ENCODE measurements at places on chromosomes 4 and X. TPM values are rescaled to one million over a fixed set of nuclear protein-coding genes. Genes with fewer than 3 reads are reported as not detected.

DNA sequence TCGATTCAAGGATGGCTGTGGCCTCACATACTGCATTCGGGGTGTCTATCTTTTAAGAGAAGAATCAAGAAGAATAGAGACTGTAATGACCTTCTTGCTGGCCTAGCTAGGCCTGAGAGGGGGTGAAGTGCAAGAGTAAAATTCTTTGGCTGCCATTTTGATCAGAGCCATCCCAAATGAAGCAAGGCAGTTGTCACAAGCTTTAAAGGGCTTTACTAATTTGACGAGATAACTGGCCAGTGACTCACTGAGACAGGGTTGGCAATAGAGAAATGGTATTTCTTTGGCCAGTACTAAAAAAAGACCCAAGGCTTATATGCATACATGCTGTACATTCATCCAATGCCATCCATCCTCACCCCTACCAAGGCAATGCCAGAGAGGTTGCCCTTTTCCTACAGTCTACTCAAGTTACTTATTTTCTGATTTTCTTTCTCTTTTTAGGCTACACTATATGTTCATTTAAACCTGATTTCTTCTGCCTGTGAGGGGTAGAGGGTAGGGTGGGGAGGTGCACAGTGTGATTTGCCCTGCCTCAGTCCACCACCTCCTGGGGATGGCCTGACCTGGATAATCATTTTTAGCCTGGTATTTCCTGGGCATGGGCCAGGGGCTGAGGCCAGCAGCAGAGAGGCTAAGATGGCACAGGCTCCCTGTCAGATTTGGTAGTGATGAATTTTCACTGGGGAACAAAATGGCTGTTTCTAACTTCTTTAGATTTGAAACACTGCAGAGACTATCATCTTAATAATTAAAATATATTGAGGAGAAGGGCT is 32.2 kb downstream of the ATG4A start:
- DNase-seq = no peak

DNA sequence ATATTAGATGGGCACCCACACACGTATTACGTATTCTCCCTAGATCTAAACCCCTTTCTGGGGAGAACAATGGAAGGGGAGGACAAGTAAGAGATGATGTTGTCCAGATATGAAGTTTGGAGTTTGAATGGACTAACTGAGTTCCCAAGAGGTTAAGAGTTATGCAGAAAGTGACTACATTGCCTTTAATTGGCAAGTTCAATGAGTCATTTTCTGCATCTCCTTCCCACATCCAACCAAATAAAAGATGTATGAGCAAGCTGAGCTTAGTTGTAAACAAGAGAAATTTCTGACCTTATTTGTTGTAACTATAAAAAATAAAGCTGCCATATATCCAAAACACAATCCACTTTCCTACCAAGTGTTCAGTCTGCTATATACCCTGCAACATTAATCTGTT is 50.5 kb downstream of the TIGD2 start:
- DNase-seq = no peak

- no peak for DNase-seq
These were observed 56.2 kb downstream of the TRIML1 start for GRCh38 chr4:188195389-188195985.

DNA sequence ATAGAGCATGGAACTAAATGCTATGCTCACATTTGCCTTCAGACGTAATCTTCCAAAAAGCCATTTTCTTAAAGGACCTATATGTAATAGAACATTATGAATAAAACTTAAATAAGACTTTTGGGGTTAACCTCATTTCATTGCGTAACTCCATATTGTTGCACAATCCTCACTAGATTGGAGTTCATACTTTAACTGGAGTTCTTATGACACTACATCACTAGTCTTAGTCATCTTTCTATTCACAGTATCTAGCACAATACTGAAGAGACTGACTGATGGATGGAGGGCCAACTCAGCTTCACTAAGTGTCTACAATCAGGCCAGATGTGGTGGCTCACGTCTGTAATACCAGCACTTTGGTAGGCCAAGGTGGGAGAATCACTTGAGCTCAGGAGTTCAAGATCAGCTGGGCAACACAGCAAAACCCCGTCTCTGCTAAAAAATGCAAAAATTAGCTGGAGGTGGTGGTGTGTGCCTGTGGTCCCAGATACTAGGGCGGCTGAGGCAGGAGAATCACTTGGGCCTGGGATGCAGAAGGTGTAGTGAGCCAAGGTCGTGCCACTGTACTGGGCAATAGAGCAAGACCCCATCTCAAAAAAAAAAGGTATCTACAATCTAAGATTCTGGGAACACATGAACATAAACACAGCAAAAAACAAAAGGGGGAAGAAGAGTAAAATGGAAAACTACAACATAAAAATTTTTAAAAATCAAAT is 80.8 kb upstream of the MAB21L2 start:
- no peak for DNase-seq

- DNase-seq = no peak
These were observed 2349.0 kb upstream of the TENM3 start for GRCh38 chr4:179894066-179894778.

DNA sequence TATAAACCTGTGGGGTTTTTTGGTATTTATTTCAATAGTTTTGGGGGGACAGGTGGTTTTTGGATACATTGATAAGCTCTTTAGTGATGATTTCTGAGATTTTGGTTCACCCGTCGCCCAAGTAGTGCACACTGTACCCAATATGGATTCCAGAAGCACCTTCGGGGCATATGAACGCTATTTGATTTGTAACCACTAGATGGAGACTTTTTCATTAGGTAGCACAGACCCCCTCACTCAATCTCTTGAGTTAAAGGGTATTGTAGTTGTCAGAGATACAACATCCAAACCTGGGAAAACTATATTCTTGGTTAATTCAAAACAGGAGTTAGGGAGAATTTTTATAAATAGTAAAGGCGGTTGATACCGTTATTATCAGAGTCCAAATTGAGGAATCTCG is 79.8 kb downstream of the SPANXN3 start:
- DNase-seq = no peak

- no peak for DNase-seq
These were observed 93.5 kb upstream of the GALNTL6 start for GRCh38 chr4:171719691-171720090.

- no peak for DNase-seq
These were observed 65.3 kb downstream of the TENT5D start for GRCh38 chrX:80485543-80485942.

GRCh38 chr4:87529187-87529586 is at the start of gene SPARCL1:
TSS of gene SPARCL1 (minus strand) at chr4:87529376. CDS start at chr4:87499574, 29,802 bp downstream.
- DNase-seq = no peak

Gene XAGE1B
- total RNA-seq = not detected

Gene CFAP299
- not detected for total RNA-seq

- DNase-seq = no peak
These were observed 54.0 kb downstream of the KLHL8 start for GRCh38 chr4:87166296-87166854.

DNA sequence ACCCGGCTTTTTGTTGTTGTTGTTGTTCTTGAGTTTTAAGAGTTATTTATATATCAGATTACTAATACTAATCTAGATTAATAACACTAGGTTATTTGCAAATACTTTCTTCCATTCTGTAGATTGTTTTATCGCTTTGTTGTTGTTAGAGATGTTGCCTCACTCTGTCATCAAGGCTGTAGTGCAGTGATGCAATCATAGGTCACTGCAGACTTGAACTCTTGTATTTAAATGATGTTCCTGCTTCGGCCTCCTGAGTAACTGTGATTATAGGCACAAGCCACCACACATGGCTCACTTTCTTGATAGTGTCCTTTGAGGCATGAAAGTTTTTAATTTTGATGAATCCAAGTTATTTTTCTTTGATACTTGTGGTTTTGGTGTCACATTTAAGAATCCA is 129.0 kb downstream of the VSIG4 start:
- DNase-seq = no peak
